ENCODE measurements at places on chromosomes 3 and 15.

- no peak for DNase-seq
Measured at GRCh38 chr3:151296226-151296625, 17.9 kb upstream of the P2RY14 start.

GRCh38 chr3:155420881-155421486 lies 127.5 kb upstream of the STRIT1 start:
- no peak for DNase-seq

- no peak for DNase-seq
Measured at GRCh38 chr3:31534065-31534425, 1.3 kb downstream of the STT3B start.

- DNase-seq, result no peak
Measured at GRCh38 chr3:113773381-113773780, 26.5 kb downstream of the ATP6V1A start.

DNA sequence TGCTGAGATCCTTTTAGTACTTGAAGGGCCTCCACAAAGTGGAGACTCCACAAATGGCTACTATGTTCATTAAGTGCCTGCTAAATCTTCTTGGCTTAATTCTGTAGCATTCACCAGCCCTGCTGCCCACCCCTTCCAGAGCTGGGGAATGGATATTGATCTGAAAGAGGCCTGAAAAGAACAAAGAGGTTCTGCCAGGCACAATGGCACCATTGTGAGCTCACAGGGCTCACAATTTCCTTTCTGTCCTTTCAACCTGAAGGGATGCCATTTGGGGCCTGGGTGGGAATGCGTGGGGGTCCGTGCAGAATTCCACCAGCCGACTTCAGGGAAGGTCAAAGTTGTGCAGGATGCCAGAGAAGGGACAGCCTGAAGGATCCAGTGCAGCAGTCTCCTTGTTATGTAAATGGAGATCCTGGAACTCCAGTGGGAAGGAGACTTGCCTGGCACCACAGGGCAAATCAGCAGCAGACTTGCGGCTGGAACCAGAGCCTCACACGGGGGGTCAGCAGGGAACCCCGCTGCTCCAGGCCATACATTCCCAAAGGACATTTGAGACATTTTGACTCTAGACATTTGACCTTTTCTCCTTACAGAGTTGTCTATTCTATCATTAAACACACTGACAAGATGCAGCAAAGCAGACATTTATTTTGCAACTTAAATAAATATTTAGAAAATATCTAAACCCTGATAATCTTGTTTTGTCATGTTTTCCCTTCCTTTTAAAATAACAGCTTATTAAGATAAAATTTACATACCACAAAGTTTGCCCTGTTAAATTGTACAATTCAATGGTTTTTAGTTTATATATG lies 21.5 kb upstream of the MORF4L1 start:
- no peak for DNase-seq

GRCh38 chr3:184177767-184178306 lies 3.2 kb downstream of the AP2M1 start:
- DNase-seq, result no peak

DNA sequence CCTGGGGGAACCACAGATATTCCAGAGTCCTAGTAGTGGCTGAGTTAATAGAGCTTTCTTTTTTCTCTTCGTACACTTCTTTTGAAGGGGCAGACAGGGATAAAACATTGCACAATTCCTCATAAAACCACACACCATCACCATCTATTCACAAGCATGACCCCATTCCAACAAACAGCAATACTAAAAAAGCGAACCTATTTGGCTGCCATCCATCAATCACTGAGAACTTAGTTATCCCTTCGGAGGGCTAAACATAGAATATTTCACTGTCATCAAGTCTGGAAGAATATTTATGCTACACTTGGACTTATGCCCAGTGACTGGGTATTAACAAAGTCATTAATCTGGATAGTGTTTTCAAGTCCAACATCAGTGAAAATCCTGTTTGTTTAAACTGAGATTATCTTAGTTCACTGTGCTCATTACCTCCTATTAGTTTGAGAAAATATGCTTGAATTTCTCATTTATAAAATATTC lies 80.3 kb upstream of the PRTG start:
- no peak for DNase-seq

DNA sequence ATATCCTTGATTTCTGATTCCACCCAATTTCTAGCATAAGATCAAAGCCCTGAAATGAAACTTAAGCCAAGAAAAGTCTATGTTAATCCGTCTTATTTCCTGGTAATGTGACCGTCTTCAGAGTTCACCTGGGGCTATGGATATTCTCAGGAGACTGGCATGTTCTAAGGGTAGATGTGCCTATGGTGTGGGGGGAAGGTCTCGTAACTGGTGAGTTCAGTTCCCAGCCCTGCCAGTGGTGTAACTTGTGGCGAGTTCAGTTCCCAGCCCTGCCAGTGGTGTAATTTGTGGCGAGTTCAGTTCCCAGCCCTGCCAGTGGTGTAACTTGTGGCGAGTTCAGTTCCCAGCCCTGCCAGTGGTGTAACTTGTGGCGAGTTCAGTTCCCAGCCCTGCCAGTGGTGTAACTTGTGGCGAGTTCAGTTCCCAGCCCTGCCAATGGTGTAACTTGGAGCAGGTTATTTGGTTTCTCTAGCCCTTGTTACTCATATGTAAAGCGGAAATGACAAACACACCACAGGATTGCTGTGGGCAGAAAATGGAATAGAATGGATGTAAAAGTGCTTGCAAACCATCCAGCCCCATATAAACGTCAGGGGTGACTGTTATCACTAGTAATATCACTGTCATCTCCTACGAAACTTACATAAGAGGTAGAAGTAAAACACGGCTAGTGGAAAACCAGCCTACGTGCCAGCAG lies 30.4 kb downstream of the SLC51A start:
- DNase-seq, result no peak

DNA sequence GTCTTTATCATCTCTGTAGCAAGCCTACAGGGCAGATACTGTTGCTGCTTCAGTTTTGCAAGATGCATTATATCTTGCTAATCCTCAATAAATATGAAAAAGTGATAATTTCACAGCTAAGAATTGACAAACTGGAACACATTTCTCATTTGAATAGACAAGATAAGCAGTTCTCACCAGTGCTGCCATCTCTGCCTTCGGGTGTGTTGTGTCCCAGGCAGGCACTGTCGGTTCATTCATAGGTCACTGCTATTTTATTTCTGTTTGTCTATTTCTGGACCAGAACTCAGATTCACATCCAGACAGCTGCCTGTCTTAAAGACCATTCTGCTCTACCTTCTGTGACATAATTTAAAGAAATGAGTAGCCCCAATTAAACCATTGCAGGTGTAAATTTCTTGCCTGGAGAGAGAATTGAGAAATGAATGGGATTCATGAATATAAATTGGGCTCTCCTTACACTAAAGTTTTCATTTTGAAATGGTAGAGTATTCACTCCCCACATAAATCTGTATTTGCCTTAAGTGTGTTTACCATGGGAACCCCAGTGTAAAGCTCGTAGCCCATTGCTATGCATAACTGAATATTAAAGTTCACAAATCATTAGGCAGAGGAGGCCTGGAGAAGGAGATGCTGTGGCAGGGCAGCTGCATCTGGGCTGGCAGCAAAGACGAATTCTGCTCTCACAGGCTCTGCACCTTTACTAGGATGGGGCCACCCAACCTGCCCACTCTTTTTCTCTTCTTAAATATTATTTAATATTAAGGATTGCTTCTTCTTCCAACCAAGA lies 149.9 kb downstream of the ARPP21 start:
- no peak for DNase-seq

DNA sequence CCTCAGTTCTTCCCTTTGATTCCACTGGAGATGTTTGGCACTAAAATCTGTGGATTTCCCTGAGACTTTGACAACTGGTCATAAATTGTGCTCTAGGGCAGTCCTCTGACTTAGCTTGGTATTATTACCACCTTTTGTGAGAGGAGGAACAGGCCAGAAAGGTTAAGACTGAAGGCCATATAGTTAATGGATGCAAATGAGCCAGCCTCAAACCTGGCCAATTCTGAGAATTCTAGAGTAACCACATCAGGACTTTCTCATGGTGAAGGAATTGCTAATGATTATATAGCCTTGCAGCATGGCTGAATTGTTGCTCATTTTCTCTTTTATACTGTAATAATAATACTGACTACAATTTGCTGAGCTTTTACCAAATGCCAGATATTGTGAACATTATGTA lies 162.5 kb downstream of the CADPS start:
- no peak for DNase-seq

DNA sequence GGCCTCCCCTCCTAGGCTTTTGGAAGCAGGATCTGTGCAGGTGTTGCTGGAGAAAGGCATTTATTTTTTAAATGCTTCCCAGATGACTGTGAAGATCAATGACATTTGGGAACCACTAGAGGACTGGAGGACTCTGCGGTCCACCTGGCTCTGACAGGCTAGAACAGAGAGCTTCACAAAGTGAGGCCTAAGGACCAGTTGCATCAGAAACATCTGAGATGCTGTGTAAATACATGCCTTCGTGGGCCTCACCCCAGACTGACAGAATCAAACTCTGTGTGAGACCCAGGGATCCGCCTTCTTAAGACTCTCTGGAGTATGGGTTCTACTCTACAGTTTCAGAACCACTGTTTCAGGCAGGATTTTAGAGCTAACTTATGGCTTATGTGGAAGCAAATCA lies 105.0 kb upstream of the ICE2 start:
- peak; percentile 48 for DNase-seq

DNA sequence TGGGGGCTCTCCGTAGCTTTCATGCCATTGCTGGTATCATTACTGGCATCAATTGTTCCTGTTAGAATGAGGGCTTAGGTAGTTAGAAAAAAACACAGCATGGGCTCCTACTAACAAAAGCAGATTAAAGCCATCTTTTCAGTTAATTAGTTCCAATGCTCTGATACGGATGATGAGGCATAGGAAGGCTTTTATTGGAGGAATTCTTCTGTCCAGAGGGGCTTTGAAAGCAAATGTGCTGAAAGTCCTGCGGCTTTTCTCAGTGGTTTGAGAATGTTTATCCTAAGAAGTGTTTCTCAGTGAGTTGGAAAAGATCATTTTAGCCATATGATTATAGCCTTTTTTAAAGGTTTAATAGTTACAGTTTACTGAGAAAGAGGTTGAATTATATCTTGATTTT lies 198.5 kb downstream of the THSD4 start:
- DNase-seq, result no peak

GRCh38 chr3:72078676-72079368 lies 293.9 kb upstream of the PROK2 start:
- DNase-seq, result no peak

- DNase-seq, result no peak
Measured at GRCh38 chr3:86937306-86937791, 53.6 kb downstream of the VGLL3 start.

DNA sequence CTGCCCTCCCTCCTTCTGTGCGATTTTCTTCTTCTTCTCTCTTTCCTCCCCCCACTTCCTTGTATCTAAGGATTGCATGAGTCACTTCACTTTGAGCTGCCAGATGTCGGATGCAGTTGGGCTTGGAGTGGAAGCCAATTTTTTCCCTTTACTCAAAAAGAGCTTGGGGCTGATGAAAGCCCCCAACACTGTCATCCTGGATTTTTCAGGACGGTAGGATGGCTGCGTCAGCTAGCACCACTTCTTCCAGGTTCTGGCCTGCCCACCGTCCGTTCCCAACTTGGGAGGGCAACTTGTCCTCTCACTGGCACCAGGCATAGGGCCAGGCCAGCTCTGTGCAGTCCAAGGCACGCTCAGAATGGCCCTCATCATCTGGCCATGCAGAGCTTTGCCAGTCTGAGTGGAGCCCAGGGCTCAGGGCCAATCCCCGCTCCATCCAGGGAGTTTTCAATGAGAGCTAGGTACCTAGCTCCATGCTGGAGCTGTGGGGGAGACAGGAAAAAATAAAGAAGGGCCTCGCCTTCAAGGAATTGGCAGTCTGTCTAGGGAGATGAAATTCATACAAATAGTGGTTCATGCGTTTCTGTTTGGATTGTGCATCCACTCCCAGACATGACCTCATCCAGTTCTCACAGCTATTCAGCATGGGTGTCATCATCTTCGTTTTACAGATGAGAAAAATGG lies 47.7 kb upstream of the INSYN1 start:
- no peak for DNase-seq

- no peak for DNase-seq
Measured at GRCh38 chr15:53251996-53252395, 461.9 kb upstream of the ONECUT1 start.

DNA sequence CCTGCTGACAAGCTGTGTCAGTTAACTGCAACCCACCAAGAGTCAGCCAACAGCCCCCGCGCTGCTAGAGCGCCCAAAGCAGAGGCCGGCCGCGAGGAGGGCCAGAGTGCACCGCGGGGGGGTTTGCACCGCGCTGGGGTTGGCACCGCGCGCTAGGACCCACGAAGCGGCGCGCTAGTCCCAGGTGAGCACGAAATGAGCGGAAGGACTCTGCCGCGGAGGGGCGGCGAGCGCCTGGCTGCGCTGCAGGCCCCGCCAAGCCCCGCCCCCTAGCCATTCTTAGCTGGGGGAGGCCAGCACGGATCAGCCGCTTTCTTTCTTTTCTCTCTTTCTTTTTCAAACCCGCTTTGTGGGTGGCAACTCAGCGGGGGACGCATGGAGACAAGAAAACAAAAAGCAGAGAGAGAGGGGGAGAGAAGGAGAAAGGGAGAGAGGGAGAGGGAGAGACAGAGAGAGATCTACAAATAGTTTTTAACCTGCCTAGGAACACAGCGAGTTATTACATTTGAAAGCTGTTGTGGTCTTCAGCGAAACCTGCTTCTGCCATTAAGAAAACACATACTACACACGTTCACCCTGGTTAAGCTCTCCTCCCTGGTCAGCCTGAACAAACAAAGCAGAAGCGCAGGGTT lies 6.9 kb upstream of the FOXB1 start:
- peak; percentile 64 for DNase-seq

DNA sequence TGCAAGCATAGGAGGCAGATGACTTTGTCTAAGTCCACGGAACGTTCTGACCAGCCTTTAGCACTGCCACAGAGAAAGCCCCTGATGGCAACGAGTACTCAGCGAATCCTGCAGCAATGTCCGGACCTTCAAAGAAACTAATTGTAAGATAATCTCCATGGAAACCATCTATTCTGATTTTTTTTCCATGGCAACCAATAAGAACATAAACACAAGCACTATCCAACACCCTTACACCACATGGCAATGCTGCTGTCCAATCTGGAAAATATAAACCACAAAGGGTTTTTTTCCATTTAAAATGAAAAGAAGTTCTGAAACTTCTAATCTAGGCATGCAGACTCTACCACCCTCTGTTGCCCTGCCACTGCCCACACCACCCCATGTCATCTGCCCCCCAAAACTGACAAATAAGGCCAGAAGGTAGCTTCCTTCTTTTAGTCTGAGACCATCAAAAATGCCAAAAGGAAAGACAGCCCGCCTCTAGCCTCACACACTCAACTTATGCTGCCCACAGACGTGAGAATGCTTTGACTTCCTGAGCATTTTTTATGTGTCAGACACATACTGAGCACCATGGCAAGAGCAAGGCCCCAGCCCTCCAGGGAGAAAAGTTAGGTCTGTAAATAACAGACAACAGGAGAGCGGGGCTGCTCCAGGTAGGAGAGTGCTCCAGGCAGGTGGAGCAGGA lies 44.5 kb downstream of the POC1A start:
- DNase-seq, result no peak
